NCI-H1417 treated with DMSO at 0.1 percent for 48 hours (cell line): ENCODE measurements at places on chromosomes 5 and 9.

DNA sequence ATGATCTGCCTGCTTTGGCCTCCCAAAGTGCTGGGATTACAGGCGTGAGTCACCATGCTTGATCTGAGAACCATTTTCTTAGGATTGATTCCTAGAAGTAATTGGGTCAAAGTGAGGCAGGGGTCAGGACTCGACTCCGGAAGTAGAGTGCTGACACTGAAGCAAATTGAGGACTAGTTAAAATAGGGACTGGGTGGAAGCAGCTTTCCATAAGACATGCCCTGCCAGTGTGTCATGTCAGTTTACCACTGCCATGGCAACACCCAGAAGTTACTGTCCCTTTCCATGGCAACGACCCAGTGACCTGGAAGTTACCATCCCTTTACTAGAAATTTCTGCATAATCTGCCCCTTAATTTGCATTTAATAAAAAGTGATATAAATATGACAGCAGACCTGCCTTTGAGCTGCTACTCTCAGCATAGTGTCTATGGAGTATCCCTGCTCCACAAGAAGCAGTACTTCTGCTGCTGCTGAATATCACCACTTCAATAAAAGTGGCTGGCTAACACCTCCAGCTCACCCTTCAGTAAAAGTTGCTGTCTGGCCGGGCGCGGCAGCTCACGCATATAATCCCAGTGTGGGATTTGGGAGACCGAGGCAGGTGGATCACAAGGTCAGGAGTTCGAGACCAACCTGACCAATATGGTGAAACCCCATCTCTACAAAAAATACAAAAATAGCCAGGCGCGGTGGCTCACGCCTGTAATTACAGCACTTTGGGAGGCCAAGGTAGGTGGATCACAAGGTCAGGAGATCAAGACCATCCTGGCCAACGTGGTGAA lies 47.8 kb upstream of the JADE2 start:
- no peak for DNase-seq

DNA sequence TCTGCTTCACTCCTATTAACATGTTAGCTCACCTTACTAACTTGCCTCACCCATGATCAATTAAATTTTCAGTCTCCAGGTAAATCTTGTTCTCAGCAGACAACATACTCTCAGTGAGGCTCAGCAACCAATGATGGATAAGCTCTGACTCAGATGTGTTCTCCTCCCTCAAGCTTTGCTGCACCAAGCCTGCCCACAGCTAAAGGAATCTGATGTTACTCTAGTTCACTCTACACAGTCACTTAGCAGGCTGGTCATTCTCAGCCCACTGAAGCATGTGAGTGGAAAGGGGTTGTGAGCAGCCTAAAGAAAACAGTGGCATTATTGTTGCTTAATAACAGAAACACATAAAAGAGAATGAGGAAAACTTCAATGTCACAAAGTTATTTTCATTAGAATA lies 37.3 kb upstream of the CTNND2 start:
- no peak for DNase-seq

DNA sequence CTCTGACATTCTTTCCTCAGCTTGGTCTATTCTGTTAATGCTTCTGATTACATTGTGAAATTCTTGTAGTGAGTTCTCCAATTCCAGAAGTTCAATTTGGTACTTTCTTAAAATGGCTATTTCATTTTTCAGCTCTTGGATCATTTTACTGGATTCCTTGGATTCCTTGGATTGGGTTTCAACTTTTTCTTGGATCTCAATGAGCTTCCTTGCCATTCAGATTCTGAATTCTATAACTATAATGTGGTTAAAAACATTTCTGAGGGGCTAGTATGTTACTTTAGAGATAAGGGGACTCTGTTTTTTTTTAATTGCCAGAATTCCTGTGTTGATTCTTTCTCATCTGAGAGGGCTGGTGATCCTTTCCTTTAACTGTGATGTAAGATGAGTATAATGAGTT lies 136.4 kb downstream of the MCTP1 start:
- DNase-seq = no peak

- DNase-seq = no peak
These were observed 75.8 kb upstream of the TMEM171 start for GRCh38 chr5:73044546-73044945.

GRCh38 chr5:109924237-109925107 lies 234.7 kb downstream of the MAN2A1 start:
- no peak for DNase-seq

DNA sequence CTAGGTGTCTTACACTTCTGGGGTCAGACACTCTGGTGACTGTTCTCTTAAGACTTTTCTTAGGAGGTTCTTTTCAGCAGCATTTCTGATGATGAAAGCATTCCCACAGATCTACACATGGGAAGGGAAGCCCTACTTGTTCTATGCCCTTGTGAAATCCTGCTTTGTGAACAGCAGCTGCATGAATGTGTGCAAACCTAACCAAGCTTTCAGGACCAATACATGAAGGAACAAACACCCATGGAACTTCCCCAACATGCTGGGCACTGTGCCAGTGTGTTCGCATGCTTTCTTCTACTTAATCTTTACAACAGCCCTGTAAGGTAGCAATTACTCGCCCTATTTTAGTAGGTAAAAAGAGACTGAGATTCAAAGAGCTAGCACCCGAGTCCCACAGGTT lies 439.9 kb upstream of the KLF4 start:
- DNase-seq = no peak

DNA sequence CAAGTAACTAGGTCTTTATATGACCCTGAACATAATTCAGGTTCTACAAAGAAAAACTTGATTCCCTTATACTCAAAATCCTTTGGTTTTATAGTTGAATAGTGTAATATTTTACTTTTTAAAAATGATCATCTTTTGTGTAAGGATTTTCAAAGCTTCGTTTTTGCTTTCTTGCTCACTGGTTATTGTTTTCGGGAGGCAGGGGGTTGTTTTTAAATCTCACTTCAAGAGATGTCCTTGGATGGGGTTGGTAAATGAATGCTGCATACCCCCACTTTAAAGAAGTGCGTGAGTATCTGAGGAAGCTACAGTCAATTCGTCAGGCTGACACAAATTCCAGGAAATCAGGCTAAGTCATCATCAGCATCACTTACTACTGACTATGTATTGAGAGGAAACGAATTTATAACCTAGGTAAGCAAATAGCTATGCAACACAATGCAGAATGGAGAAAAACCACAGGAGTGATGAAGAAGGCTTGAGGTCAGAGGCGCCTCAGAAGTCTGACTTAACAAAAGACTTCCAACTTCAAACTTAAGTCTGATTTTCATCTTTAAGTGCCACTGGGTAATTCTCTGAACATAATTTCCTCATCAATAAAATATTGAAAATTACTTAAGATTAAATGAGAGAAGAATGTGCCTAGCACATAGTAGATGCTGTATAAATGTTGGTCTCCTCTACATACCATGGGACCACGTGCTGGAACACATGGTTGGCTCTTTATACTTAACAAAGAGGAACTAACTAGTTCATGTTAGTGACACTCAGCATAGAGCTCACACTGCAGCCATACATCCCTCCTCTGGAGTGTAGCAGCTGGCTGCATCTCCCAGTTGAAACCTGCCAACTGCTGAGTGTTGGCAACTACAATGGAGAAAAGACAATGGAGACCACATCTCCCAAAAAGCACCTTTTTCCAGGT lies 106.0 kb upstream of the KIF2A start:
- no peak for DNase-seq

DNA sequence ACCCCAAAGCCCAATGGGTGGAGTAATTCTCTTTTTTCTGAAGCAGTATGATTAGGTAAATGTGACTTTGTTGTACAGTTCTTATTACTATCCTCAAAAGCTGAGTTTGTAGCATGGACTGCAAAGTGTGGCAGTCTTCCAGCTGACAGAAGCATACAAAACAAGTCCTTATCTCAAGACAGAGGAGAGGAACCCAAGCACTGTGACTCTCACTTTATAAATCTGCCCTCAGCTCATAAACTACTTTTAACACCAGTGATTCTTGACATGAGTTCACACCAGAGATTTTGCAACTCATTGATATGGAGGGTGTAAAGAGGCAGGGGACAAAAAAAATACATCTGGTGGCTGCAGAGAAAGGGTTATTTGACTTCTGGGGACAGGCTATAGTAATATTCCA lies 251.6 kb downstream of the NTRK2 start:
- no peak for DNase-seq

DNA sequence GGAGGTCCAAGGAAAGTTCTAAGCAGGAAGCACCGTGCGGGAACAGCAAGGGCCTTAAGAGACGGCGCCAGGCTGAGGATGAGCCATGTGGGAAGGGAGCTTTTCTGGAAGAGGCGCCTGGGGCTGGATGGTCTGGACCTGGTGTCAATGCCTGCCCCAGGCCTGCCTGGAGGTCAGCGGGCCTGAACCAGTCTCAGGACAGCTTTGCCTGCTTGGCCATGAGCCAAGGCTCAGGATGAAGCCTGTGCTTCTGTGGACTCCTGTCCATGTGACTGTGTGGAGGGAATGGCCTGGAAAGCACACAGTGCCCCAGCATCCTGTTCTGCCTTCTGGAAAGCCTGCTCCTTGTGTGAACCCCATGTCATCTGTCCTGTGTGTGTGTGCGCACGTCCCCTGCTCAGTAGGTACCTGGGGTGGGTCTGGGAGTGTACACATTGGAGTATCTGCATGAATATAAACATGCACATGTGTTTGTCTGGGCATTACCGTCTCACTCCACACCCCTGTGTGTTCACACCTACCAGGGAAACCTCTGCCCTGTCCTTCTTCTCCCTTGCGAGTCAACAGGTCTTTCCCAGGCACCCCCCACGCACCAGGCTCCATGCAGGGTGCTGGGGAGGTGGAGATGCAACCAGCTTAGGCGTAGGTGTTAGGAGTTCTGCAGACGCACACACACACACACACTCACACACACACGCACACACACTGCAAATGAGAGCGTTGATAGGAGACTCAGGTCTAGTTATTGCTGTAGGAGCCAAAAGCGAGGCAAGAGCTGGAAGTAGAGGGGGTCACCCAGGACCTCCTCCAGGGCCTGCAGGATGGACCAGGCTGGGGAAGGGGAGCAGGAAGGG lies 24.8 kb downstream of the DAB2IP start:
- no peak for DNase-seq

- no peak for DNase-seq
These were observed 27.7 kb downstream of the NSG2 start for GRCh38 chr5:174073122-174073660.

GRCh38 chr9:78127279-78128225 lies 95.9 kb upstream of the GNAQ start:
- no peak for DNase-seq

DNA sequence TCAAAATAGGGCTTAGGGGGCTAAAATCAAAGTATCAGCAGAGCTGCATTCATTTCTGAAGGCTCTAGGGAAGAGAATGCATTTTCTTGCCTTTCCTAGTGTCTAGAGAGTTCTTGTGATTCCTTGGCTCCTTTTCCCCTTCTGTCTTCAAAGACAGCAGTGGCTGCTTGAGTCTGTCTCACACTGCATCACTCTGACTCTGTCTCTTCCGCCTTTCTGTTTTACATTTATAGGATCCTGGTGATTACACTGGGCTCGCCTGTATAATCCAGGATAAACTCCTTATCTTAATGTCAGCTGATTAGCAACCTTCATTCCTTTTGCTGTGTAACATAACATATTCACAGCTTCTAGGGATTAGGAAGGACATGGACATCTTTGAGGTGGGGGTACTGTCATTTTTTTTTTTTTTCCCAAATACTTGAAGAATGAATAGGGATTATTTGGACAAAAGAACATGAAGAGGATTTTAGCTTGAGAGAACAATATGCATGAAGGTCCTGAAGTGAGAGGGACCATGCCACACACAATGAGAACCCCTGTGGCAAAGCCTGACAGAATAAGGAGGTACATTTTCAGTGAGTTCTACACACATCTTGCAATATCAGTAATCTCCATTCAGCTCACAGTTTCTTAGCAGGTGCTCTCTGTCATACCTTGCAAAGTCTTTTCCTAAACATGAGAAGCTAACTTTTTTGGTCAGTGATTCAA lies 267.6 kb downstream of the FAM170A start:
- DNase-seq = no peak

GRCh38 chr9:117083559-117083958 lies 331.3 kb downstream of the ASTN2 start:
- DNase-seq = no peak

DNA sequence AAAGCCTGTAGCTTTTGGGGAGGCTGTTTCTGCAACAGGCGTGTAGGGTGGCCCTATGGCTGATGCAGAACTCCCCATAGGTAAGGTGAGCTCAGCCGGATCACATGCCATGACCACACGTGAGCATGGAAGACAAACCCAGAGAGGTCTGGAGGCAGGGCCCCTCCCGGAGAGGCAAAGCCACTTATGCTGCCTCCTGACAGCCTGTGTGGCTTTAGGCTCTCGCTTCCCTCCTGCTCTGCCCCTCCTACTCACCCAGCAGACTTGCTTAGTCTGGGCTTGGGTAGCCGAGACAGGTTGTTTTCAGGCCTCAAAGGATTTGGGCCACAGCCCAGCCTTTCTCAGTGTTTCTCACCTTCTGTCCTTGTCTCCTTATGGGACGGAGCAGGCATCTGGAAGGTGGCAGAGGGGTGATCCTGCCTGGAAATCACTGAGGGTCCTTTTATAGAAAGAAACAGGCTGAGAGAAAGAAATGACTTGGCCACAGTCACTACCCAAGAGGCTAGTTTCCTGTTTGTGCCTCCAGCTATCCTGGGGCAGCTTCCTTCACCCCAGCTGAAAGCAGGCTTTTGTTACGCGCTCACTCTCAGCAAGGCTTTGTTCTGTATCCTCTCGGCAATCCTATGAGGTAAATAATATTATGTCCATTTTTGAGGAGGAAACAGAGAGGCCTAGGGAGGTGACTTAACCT lies 89.9 kb downstream of the DAB2IP start:
- no peak for DNase-seq

DNA sequence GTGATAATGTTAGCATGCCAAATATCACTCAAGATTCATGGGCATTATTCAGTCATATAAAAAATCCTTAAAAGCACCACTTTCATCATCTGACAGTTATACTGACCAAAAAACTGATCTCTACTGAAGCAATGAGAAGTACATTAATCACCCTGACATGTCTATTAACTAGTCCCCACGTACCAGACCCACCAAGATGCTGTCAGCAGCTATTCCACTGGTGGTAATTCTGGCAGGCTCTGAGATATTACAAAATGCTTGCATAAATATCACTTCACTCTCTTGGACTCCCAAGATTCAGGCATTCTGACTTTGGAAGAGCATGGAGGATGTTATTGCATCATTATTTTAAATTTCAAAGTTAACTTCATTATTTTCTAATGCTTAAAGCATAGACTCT lies 717.0 kb downstream of the DNAH5 start:
- DNase-seq = no peak
